ENCODE measurements at places on chromosomes 3 and 15.
A peak's percentile ranks its signal among the peaks of the same experiment; 100 is the strongest.

- peak; percentile 72 for DNase-seq
Observed at GRCh38 chr3:52004163-52004787, 8.6 kb upstream of the RPL29 start.

DNA sequence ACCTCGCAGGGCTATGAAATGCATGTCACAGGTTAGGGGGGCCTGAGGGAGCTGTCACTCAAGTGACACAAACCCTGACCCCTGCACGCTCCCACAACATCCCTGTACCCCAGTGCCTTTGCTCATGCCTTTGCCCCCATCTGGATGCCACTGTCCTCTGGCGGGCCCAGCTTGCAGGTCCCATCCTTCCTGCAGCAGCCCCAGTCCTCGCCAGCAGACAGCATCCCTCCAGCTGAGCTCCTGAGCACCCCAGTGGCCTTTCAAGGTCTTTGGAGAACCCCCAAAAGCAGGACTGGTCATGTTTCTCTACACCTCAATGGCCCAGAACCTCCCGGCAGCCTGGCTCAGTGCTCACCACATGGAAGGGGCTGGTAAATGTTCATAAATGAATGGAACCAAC lies 170.4 kb downstream of the ADAMTS17 start:
- no peak for DNase-seq

- no peak for DNase-seq
Observed at GRCh38 chr3:48280881-48281280, 40.0 kb downstream of the ZNF589 start.

- DNase-seq: no peak
Observed at GRCh38 chr3:178507507-178508442, 28.5 kb upstream of the KCNMB2 start.

GRCh38 chr3:184505076-184505878 lies 56.3 kb upstream of the EPHB3 start:
- DNase-seq: peak; percentile 5

DNA sequence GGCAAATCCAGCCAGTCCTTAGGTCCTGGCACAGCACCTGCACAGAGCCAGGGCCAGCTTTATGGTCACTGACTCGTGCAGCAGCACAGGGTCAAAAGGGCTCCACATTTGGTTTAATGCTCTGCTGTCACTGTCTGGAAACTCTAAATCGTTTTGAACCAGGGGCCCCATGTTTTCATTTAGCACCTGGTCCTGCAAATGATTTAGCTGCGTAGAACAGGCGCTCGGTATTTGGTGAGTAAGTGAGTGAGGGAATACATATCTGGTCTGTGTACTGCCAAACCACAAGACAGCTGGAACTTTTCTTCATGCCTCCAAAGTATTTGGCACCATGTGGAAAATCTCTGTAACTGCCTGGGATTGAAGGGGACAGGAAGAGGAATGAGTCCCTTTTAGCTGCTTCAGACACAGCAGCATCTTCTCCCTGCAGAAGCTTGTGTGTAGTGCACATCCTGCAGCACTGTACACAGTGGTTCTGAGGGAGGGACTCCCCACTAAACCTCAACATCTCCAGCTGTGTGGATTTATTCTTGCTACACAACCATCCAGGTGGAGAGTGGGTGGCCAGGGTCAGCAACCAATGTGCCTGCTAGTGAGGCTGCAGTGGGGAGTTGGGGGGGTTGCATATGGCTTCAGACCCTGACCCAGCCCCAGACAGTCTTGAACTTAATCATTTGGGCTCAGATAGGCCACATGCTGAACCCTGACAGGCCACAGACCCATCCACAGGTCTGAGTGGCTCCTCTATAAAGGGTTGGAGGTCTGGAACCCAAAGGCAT lies 1.1 kb downstream of the SH2D7 start:
- peak; percentile 90 for DNase-seq

DNA sequence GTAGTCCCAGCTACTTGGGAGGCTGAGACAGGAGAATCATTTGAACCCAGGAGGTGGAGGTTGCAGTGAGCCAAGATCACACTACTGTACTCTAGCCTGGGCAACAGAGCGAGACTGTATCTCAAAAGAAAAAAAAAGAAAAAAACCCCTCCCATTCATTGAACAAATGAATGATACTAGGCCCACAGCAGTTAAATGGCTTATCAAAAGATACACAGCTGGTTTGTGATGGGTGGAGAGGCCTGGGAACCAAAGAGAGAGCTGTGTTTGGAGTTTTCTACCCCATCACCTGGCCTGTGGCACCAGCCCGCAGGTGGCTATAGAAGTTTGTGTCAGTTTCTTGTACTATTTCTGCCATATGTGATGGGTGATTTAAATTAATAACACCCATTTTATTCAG lies 43.1 kb upstream of the LCTL start:
- no peak for DNase-seq

DNA sequence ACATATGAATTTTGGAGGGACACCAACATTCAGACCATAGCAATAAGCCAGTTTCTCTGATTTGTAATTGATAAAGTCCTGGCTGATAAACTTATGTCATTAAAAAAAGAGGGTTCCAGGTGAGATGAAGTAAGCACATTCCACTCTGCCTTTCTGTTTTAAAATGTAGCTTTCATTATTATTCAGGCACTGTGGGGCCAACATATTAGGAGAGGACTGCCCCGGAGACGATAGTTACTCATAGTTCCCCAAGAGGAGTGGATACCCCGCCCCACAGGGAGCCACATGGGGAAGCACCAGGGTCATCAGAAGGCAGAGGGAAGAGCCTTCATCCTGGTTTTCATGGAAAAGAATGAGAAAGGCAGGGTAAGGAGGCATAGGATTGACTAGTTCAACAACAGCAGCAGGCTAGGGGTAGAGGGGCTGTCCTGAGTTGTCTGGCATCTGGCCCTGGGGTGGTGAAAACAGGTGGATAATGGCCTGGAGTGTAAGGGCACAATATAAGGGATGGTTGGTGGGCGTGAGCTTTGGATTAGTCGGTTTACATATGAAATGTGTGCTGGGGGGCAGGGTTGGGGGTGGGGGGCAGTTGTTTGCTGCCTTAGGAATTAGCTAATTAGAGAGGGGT lies 78.7 kb upstream of the PROK2 start:
- DNase-seq: no peak

- peak; percentile 56 for DNase-seq
Observed at GRCh38 chr3:64143409-64144130, 81.7 kb downstream of the PRICKLE2 start.

DNA sequence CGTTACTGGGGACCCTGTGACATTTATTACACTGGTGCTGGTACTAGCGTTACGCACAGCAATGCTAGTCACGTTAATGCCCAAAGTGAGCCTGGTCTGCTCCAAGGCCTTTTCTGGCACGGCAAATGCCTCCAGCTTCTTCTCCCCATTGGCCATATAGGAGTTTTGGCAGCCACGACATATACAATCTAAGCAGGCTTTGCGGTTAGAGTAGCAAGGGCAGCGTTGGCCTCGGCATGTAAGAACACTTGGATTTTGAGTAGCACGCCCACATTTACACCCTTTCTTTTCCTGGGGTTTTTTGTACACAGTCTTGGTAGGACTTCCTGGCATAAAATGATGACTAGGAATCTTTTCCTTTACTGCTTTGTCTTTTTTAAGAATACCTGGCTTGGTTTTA lies 44.9 kb downstream of the MSL2 start:
- no peak for DNase-seq

GRCh38 chr15:51765751-51766150 lies 14.4 kb downstream of the TMOD2 start:
- DNase-seq: no peak

DNA sequence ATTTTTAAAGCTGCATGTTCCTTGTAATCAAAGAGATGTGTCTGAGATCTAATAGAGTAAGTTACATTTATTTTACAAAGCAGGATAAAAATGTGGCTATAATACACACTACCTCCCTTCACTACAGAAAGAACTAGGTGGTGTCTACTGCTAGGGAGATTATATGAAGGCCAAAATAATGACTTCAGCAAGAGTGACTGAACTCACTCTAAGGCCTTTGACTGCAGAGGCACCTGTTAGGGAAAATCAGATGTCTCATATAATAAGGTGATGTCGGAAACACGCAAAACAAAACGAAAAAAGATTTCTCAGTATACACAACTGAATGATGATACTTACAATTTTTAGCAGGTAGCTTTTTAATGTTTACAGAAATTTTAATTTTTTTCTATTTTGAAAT lies 19.1 kb downstream of the B3GNT5 start:
- DNase-seq: no peak

GRCh38 chr15:69093127-69093526 lies 67.3 kb upstream of the GLCE start:
- DNase-seq: peak; percentile 43

GRCh38 chr3:11593318-11594034 lies 50.2 kb downstream of the VGLL4 start:
- no peak for DNase-seq

GRCh38 chr3:122576174-122576940 lies 1.1 kb upstream of the PARP15 start:
- DNase-seq: peak; percentile 12

DNA sequence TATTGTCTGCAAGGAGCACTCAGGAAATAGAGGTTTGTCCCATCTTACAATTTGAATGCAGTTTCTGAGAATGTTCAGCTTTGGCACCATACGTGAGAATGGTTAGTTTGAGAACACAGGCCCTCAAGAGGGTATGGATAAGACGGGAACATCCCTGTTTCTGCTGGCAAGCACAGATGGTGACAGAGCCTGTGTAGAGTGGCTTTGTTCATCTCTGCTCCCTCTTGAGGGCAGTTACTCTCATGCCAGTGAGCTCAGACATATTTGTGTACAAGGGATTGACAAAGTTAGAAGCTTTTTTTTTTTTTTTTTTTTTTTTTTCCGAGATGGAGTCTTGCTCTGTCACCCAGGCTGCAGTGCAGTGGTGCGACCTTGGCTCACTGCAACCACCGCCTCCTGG lies 71.5 kb upstream of the FILIP1L start:
- DNase-seq: no peak

- DNase-seq: peak; percentile 74
Observed at GRCh38 chr3:10459954-10460754, 45.2 kb downstream of the ATP2B2 start.

- peak; percentile 95 for DNase-seq
Observed at GRCh38 chr3:14125193-14126016, 553 bp downstream of the TMEM43 start.

GRCh38 chr3:161559177-161559998 lies 62.8 kb downstream of the OTOL1 start:
- DNase-seq: peak; percentile 55

DNA sequence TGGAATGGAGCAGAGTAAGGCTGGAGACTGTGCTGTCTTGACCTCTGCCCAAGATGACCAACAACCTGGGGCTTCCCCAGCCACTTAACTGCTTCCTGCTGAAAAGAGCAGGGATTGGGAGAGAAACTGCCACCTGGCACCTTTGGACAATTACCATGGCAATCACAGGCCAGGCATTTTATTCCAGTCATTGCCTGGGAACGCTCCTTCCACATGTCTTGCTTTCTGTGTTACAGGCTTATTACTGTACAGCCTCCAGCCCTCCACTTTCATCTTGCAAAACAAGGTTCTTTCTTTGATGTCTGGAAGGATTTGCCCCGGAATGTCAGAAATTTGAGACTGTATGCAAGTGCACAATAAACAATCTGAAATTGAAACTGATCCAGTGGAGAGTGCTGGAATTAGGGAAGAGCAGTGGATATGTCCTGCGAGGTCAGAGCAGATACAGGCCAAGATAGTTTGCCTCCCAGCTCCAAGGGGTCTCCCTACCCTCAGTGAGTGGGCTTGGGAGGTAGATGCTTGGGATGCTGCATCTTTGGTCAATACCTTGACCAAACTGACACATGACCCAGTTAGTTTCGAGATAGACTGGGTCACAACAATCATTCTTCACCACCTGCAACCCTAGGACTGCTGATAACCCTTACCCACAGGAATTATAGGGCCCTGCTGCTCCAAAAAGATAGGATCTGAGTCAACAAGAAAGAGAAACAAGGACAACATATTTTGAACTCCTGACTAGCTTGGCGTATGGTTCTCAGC lies 2.7 kb downstream of the PPP1R14D start:
- DNase-seq: no peak

- no peak for DNase-seq
Observed at GRCh38 chr3:197093871-197094270, 64.3 kb upstream of the MELTF start.

GRCh38 chr3:188433521-188434150 lies 279.7 kb downstream of the LPP start:
- no peak for DNase-seq

GRCh38 chr3:109411547-109411946 lies 74.2 kb upstream of the DPPA4 start:
- DNase-seq: no peak

- no peak for DNase-seq
Observed at GRCh38 chr15:58573270-58573669, 141.5 kb downstream of the LIPC start.

DNA sequence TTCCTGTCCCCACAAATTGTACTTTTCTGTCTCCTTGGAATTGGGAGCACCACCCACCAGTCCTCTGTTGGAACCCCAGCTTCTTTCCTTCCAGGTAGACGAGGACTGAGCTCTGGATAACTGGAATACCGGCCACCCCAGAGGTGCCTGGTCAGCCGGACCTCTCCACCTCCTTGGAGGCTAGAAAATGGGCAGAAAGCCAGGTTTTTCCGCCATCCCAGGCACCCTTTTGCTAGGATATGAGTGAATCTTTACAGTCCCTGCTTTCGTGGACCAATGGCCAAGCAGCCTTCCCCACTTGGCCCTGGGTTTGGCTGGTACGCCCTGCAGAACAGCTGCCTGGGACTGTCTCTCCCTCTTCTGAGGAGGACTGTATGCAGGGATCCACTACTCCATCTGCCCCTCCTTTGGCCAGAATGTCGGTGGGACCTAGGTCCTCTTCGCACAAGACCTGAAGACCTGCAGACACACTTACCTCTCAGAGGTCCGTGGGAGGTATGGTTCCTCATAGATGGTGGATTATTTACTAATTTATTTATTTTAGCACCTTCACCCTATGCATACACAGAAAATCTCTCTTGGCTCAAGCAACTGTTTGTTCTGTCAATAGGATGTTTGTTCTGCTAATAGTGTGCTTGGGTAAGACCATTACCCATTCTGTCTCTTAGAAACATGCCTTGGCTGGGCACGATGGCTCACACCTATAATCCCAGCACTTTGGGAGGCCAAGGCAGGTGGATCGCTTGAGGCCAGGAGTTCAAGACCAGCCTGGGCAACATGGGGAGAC lies 8.6 kb upstream of the CHAC1 start:
- DNase-seq: no peak

DNA sequence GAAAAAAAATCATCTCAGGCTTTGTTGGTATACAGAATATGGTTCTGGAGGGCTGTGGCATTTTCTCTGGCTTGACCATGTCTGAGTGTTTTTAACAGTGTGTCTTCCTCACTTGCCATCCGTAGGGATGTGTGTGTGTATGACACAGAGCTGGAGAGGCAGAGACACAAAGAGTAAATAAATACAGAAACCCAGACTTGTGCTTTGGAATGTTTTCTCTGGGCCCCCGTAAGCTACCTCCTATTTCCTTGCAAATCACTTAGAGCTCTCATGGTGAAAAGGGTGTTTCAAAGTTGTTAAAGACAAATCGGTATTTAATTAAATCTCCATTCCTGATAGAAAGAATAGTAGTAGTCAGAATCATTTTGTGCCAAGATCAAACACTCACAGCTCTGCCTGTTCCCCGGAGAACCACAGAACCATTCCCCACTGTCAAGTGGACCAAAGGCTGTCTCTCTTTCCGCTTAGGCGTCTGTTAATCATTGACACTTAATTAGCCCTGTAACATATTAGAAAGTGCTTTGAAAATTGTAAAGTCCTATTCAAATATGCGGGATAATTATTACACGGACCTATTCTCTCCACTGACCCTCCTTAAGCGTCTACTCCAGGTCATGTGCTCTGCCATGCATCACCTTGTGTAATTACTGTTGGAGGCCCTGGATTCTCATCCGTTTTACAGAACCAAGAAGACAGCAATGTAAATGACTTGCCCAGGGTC lies 313.6 kb upstream of the TLE3 start:
- no peak for DNase-seq
